ENCODE measurements at places on chromosomes 2 and 18.

DNA sequence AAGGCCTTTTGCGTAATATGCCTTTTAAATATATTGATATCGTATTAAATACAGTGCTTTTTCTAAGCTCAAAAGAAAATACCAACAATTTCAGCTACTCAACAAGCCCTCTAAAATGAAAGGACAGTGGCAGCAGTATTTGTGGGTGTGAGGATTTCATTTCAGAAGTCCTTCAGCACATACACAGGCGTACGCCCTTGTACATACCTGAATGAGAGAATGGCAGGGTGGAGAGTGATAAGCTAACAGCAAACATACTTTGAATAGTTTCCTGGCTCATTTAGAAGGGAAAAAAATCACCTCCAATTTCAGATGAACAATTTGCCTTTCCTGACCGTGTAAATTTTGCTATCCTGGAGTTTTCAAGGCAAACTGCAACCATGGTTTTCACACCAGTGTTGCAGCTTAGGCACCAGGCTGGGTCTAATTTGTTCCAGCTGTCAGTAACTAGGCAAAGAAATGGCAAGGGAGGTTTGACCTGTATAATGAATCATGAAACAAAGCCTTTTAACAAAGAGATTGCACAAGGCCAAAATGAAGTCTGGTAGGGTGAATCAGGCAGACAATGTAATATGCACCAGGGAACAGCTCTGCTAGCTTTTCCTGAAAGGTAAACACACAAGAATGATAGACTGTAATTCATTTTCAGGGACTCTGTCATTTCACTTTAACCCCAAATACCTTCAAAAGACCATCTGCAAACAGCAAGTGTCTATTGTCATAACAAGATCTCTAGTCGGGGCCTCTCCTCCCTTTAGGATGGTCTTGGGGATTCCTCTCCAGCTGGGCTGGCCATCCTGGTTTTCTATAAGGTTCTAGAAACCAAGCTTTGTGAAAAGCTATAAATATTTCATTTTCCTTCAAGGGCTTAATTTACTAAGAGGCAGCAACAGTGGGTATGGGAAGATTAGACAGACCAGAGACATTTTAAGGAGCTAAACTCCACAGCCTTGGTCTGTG is 11.5 kb downstream of the ANKRD29 start:
- DNase-seq, result no peak

- DNase-seq, result no peak
These were observed 84.2 kb upstream of the DNER start for GRCh38 chr2:229798446-229799155.

DNA sequence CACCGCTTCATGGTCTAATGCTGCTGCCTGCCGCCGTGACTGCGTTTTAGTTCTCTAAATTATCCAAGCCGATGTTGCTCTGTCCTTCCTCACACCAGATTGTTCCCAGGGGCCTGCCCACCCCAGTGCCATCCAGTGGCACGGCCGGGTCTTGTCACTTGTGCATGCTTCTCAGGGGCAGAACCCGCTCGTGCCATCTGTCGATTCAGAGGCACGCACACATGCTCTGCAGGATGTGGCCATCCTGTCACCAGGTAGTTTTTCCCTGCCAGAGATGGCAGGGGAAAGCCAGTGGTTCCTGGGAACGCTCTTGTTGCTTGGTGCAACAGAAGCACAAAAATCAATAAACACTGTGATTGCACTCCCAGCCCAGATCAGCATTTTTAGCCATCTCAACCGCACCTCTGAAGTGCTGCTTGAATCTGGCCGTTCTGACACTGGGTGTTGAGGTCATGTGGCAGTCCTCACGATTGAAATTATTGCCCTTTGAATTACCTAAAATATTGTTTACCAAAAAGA is 119.6 kb upstream of the BOD1L2 start:
- no peak for DNase-seq

DNA sequence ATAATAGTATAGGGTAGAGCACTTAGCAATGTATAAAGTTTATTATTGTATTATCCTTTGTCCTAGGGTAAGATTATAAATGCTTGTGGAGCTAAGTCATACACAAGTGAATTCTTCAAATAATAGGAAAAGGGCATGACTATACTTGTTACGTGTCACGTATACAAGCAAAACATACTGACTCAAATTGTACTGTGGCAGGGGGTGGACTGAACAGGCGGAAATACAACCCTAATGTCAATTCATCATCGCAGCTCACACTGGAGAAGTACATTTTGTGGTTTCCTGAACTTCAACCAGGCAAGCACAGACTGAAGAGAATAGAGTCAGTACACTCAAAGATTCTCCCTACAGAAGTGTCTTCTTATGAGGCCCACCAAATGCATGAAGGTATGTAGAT is 201.0 kb downstream of the MBD2 start:
- DNase-seq, result no peak

DNA sequence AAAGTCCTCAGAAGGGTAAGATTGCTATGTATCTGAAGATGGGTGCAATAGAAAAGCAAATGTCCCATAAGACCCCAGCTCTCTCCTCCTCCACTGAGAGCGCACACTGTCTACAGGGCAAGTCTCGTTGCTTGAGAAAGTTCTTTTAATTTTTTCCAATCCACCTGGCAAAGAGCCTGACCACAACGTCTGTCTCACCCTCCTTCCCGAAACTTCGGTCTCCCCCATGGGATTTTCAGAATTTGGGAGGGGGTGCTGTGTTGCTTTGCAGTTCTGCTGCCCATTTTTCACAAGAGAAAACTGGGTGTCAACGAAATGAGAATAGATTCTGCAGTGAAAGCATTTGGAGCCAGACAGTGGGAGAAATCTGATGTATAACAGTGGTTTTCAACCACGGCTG is 40.4 kb downstream of the SERTAD2 start:
- no peak for DNase-seq
